ENCODE measurements at places on chromosomes 3 and 15.

- no peak for DNase-seq
These were observed 316.9 kb upstream of the ICE2 start for GRCh38 chr15:60795889-60796288.

DNA sequence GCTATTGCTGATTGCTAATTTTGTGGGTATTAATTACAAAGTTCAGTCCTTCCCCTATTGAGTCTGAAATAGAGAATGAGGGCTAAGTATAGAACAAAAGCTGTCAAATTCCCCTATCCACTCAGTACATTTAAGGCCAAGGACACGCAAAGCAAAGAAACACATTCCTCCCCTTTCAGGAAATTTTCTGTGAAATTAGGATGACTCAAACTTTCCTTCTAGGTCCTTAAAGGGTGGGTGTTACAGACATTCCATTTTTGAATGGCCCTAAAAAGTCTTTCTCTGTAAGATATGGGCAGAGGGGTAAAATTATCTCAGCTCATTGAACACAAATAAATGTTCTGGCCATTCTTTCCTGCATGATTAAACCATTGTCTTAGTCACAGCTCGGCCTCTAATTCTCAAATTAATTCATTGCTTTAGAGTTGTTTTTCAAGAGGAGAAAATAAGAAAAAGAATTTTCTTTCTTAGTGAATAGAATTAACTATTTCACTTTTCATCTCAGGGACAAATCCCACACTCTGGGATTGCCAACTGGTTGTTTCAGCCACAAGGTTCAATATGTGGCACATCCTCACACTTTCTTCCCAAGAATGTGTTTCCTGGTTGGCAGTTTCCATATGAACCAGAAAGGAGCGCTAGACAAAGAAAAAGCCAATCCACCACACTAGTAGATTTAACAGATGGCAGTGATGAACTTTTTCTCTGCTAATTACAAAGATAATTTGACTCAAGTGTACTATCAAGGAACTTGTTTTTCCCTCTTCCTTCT is 424.1 kb downstream of the ZNF385D start:
- DNase-seq: no peak

DNA sequence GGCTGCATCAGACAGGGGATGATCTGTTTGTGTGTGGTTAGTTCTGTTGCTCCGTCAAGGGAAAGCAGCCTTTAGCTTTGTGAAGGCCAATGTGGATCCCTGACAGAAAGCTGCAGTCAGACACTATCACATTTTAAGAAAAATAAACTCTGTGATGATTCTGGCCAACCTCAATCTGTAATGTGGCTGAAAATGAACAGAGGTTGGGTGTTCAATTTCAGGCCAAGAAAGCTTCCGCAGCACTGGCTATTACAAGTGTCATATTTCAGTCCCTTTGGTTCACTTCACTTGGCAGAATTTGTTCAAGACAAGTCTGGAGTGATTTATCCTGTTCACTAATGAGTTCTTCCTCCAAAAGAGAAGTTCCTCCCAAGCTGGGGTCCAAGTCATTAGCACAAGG is 571.8 kb upstream of the IL12A start:
- DNase-seq: no peak

GRCh38 chr3:69143612-69144011 is 21.2 kb upstream of the LMOD3 start:
- DNase-seq: peak; percentile 39

GRCh38 chr3:73409138-73409763 is 215.5 kb downstream of the PDZRN3 start:
- DNase-seq: no peak

DNA sequence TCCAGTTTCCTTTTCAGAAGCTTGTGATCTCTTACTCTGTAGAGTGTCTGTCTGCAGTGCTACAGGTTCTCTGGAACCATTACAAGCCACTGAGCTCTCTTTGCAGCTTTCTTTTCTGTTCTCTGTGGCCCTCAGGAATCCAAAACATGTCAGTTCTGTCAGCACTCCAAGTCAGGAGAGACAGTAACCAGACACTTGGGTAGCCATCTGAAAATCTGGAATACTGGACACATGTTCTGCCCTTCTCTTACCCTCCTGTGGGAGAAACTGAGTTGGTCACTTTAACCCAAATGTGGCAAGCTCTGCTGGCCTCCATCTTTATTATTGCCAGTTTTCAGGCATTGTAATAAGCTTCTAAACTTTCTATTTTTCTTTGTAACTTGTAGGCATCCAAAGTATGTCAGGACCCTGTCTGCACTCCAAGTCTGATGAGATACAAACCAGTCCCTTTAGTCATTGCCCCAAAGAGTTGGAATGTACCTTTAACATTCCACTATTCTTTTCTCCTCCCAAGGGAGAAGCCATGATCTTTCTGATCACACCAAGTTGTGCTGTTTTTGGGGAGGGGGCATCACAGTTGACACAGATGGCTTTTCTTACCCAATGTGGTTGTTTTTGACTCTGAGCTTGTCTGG is 183.7 kb downstream of the DPH6 start:
- DNase-seq: no peak

GRCh38 chr15:31153531-31153930 is 52.0 kb upstream of the TRPM1 start:
- DNase-seq: no peak

GRCh38 chr3:149462051-149462450 is 12.4 kb upstream of the TM4SF4 start:
- no peak for DNase-seq

DNA sequence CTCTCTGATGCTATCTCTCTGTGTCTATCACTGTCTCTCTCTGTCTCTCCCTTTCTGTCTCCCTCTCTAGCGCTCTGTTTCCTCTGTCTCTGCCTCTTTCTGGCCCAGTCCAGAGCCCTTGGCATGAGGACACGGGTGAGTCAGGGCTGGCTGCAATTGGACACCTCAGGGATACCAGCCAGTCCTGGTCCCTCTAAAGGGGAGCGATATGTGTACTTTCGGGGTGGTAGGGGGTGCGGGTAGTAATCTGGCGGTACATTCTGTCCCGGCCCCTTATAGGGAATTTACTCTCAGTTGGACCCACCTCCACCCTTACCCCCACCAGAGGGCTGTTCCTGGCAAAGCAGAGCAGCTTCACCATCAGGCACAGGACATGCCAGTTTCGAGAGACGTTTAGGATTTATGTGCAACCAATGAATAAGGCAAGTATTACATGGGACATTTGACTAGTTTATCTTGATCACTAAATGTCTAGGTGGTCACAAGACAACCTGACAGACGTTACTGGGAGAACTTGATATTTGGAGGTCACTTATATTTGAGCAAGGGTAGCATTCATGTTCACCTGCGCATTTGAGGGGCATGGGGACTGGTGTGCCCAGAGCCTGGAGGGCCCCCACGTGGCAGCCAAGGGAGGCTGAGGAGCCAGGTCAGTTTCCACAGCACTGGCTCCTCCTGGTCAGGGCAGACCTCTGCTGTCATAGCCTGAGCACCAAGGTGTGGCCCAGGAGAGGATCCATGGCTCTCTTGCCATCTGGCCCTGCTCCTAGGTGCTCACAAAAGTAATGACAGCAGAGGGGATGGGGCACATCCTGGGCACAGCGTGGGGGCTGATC is 256.1 kb downstream of the PLCL2 start:
- DNase-seq: no peak

DNA sequence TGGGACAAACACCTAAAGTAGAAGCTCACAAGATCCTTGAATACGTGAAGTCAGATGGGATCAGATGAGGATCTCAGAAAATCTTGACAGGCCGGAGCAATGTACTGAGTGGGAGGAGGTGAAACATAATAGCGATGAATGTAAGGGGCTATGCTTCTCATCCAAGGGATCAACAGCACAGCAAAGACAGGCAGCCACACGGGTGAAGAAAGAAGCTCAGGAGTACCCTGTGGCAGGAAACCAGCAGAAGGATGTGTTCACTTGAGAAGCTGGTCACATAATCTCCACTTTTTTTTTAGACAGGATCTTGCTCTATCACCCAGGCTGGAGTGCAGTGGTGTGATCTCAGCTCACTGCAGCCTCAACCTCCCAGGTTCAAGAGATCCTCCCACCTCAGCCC is 92.4 kb downstream of the MEGF11 start:
- DNase-seq: no peak

- DNase-seq: no peak
These were observed 52.2 kb downstream of the KCNAB1 start for GRCh38 chr3:156172536-156172935.

GRCh38 chr3:1892459-1892858 is 206.2 kb upstream of the CNTN4 start:
- DNase-seq: no peak

All from NCI-H2171 (cell line).